ENCODE measurements at places on chromosomes 3 and 15. TPM values are rescaled to one million over a fixed set of nuclear protein-coding genes. Genes with fewer than 3 reads are reported as not detected.

DNA sequence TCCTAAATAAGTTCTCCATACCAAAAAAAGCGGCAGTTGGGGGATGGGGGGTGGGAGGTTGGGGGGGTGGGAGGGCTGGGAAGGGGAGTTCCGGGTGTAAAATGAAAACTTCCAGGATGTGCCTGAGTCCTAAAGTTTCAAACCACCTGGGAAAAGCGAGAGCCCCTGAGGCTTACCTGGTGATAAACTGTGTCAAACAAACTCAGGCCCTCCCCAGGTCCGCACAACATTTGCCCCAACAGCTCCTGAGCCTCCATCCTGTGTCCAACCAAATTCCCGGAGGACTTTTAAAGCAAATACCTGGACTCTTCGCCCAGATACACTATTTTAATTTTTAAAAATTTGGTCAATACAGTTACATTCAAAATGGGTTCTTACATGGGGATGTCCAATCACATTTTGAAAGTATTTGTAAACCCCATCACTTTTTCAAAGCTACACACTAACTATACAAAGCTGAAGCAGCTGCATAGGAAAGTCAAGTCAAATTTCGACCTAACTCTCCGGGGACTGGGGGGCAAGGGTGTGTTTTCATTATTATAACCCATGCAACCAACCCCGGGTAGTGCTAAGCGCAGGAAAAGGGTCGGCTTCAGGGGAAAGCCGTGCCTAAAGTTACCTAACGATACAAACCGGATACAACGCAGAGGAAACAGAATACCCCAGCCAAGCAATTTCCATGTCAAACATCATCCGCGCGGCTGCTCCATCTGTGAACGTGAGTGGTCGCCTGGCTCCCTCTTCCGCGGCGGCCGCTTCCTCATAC lies 685 bp upstream of the FOXB1 start:
- no peak for DNase-seq

GRCh38 chr15:62896969-62897486 lies 145.5 kb upstream of the TPM1 start:
- no peak for DNase-seq

- no peak for DNase-seq
Observed at GRCh38 chr3:45566196-45566595, 28.4 kb upstream of the LIMD1 start.

DNA sequence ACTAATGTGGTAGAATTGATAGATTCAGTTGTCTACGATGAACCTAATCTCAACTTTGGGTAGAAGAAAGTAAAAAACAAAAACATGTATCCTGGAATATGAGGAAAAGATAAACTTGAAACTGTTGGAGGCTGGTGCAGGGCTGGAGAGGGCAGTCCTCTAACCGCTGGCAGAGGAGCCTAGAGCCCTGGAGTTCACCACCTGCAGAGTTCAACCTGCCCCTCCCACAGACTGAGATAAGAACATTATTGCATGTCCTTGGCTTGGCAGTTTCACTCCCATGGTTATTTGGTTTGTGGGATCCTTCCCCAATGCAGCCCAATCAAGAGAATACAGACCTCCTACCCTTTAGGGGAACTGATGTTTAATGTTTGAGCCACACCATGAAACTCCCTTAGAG lies 53.2 kb upstream of the GATM start:
- no peak for DNase-seq

Gene STXBP5L
- total RNA-seq = not detected

Gene GOLGA8K
- total RNA-seq = 3.2 TPM

- DNase-seq = no peak
Observed at GRCh38 chr3:144775551-144775950, 803.9 kb downstream of the DIPK2A start.

Gene KBTBD12
- total RNA-seq = not detected

- DNase-seq = no peak
Observed at GRCh38 chr3:45881078-45882022, 5.0 kb upstream of the CCR9 start.

Gene LRRK1
- 60.2 TPM for total RNA-seq

DNA sequence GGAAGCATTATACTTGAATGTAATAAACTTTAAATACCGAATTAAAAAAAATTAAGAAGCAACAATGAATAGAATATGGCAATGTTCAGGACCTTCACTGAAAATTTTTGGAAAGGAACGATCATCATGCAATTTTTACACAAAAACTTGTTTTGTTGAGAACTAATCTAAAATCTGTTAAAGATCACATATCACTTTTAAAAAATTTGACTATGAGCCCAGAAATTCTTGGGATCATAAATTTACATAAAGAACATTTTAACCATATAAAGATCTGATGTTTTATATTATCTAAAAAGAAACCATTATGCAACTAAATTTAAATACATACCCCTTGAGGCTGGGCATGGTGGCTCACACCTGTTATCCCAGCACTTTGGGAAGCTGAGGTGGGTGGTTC lies 76.2 kb upstream of the MELTF start:
- DNase-seq = no peak

DNA sequence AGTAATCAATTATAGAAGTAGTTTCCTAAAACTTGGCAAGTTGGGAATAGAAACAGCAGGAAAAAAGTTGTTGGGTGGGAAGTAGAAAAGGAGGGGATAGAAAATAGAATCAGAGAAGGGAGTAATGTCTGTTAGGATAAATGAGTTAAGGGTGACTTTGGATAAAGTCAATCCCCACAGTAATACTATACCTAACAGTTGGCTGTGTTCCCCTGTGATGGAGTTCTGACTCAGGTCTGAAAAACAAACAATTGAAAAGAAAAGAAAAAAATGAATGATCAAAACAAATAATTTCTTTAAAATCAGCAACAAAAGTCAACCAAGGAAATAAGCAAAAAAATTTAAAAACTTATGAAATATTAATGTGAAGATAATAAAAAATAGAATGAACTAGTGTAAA lies 50.3 kb downstream of the EMC4 start:
- DNase-seq = no peak

DNA sequence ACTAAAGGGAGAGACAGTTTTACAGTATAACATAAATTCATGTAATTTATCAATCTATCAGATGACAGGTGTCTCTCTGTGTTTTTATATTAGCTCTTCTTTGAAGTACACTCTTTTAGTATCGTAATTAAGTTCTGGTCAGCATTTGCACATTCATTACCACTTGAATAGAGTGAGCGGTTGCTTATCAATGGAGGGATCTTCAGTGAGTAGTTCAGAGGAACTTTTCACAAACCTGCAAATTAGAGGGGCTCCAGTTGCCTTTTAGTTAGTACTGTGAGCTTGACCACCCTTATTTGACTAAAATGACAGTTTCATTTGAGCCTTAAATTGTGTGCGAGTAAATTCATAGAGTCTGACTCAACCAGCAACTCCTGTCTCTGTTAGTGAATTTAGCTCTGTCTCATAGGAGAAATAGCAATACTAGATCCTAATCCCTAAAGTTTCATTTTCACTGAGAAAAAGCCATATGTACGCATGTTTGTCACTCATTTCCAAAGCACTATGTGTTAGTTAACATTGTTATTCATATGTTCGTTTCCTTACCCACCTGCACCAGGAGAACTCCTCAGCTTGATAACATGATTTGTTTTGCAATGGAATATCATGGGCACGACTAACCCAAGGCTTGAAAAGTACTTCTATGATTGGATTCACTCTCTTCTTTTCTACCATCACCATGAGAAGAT lies 57.5 kb upstream of the ZBED2 start:
- no peak for DNase-seq

DNA sequence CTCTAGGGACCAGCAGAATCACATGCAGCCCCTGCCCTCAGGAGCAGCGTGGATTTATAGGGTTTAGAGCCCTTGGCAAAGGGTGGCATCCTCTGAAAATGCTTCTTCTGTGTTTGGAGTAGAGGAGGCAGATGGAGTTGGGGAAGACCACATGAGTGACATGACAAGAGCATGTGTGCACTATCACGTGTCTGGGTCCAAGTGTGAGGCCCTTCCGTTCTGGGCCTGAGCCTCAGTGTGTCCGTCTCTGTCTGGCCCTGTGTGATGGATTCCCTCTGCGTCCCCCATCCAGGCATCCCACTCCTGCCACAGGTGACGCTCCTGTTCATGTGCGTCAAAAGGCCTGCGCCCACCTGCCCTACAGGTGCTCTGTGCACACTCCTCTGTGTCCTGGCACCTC lies 30.1 kb downstream of the FGD5 start:
- no peak for DNase-seq

- no peak for DNase-seq
Observed at GRCh38 chr3:152997526-152997925, 162.6 kb downstream of the P2RY1 start.

Gene GNAT1
- total RNA-seq = not detected

DNA sequence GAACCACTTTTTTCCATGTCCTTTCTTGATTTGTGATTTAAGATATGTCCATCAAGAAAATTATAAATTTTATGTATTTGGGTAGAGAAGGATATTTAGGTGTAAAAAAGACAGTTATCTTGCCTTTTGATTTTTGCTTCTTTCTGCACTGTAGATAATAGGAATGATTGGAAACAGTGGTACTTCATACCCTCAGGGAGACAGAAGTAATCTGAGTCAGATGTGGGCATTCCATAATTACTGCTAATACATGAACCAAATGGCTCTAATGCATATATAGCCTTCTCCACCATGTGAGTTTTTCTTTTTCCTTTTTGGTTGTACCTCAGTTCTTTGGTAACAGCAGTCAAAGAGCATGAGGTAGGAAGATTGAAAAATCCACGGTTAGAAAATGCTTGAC lies 67.2 kb downstream of the RARB start:
- no peak for DNase-seq

DNA sequence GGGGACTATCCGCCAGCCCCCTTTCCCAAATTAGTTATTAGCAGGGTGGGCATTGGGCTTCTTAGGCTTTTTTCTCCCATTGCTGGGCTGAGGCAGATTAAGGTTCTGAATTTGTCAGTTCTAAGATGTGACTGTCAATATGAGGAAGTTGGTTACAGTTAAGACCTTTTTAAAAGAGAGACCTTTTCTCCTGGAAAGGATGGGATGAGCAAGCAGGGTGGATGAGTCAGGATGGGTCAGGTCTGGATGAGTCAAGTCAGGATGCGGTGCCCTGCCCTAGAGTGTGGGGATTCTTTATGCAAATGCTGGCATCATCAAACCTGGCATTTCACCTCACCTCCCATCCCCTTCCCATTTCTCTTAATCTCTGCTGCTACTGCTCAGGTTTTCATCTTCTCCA lies 1.9 kb downstream of the AEN start:
- no peak for DNase-seq

GRCh38 chr15:31106495-31107300 lies 5.2 kb upstream of the TRPM1 start:
- DNase-seq = no peak

DNA sequence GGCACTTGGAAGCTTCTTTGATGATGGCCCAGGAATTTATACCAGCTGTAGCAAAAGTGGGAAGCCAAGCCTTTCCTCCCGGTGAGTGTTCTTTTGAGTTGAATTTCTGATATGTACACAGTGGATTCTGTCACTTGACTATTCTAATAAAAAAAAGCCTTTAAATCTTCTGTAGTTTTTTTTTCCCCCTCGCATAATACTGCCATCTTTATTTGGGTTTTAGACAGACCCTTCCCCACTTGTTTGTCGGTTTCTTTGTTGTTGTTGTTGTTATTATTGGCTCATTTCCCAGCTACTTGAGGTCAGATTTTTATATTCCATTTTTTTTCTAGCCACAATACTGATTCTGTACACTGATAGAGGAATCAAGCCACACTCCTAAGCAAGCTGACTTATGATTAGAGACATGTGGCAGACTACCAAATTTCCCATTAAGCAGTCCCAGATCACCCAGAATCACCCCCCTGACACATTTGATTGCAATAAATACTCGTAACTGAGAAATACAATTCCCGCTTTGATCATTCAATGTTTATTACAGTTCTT lies 122.4 kb upstream of the IL12A start:
- no peak for DNase-seq

Gene UPK1B
- not detected for total RNA-seq

- DNase-seq = no peak
Observed at GRCh38 chr3:160618363-160618762, 53.0 kb upstream of the KPNA4 start.

- DNase-seq = no peak
Observed at GRCh38 chr15:32956006-32956405, 238.2 kb downstream of the GREM1 start.

Data from spleen (tissue), 13 donors.